Activated CD8-positive, alpha-beta memory T cell treated with anti-CD3 and anti-CD28 coated beads for 4 hours (primary cell): ENCODE measurements at places on chromosomes 16 and 17.

DNA sequence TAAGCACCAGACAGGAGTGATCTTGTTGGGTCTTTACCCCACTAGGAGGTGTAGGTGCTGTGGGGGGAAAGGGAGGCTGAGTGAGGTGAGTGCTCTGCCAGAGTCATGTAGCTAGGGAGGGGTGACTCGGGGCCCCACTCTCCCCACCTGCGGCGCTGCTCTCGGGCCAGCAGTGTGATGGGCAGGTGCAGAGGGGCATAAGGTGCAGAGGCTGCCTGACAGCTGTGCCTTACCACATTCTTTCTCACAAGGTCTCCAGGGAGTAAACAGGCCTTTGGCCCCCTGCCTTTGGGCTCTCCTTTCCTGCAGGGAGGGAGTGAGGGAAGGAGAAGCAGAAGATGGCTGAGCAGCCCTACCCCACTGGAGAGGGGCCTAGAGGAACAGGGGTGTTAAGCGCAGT is 4.5 kb upstream of the CNP start:
- DNase-seq = no peak

GRCh38 chr16:57024894-57025680 is 35.7 kb downstream of the NLRC5 start:
- no peak for DNase-seq

GRCh38 chr17:57675427-57676387 is 69.4 kb downstream of the CCDC182 start:
- no peak for DNase-seq

- no peak for DNase-seq
Observed at GRCh38 chr17:48483471-48484131, 47.2 kb downstream of the HOXB1 start.

DNA sequence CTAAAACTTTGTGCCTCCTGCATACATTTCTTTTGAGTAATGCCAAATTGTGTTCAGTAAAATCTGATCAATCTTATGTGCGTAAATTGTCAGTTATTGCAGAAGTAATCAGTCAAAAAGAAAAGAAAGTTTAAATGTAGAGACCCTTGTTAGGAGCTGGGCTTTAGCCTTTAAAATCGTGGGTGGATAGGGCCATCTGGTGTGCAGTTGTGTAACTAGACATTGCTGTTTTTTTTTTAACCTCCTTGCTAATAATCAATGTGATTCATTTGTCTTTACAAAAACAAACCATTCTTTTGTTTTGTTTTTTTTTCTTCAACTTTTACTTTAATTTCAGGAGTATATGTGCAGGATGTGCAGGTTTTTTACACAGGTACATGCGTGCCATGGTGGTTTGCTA is 5.3 kb upstream of the WWOX start:
- DNase-seq = no peak
